ENCODE measurements at places on chromosomes 3 and 15. TPM values are rescaled to one million over a fixed set of nuclear protein-coding genes. Genes with fewer than 3 reads are reported as not detected.

HYAL3 gene
- total RNA-seq = 7.2 TPM

TRPM1 gene
- not detected for total RNA-seq

ZMYND10 gene
- total RNA-seq = 0.06 TPM

ADCY5 gene
- 1.2 TPM for total RNA-seq

CSPG4 gene
- total RNA-seq = 11.3 TPM

AGBL1 gene
- not detected for total RNA-seq

FRG2C gene
- not detected for total RNA-seq

PAQR5 gene
- 1.5 TPM for total RNA-seq

MAGEL2 gene
- total RNA-seq = 0.05 TPM

KLHL40 gene
- total RNA-seq = not detected

GOLGA8A gene
- 9.3 TPM for total RNA-seq

CMTM8 gene
- total RNA-seq = 15.5 TPM

XPC gene
- total RNA-seq = 43.6 TPM

FBXO40 gene
- total RNA-seq = not detected

LRRC49 gene
- total RNA-seq = 2.7 TPM

OSTN gene
- not detected for total RNA-seq

PLIN1 gene
- 15.8 TPM for total RNA-seq

WDR53 gene
- total RNA-seq = 3.2 TPM

SOX2 gene
- not detected for total RNA-seq

MYLK gene
- total RNA-seq = 2.8 TPM

ZNF660 gene
- 0.94 TPM for total RNA-seq

SH3BP5 gene
- 32.9 TPM for total RNA-seq

SLC28A1 gene
- not detected for total RNA-seq

CCR4 gene
- not detected for total RNA-seq

SEMA6D gene
- total RNA-seq = 3.7 TPM

NRG4 gene
- total RNA-seq = not detected

OXTR gene
- total RNA-seq = 3.2 TPM

TM4SF18 gene
- 1.2 TPM for total RNA-seq
